ENCODE measurements at places on chromosomes 3 and 15.

- no peak for DNase-seq
Measured at GRCh38 chr3:171256445-171257250, 203.6 kb downstream of the TNIK start.

- DNase-seq: no peak
Measured at GRCh38 chr3:120093119-120093910, 932 bp downstream of the GSK3B start.

DNA sequence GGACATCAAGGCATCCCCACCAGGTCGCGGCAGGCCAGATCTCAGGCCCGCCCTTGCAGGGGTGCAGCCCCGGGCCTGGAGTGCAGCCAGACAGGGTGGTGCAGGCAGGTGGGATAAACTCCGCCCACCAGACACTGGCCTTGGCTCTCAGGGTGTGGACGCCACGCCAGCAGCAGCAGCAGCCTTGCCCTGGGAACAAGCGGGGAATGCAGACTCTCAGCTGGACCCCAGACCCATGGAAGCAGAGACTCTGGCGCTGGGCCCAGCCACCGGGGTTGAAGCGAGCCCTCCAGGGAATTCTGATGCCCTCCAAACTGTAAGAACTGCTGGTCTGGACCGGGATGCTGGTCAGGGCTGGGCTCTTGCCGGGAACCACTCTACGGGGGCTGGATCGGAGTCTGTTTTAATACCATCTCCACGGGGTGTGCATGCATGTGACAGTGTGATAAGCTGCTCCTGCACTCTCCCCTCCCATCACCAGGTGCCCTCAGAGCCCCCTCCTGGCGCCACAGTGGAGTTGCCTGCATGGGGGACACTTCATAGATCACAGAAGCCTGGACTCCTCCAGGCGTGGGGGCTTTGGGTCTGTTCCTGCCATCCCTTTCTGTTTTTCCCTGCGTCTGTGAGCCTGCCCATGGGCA is 142.7 kb downstream of the NSMCE3 start:
- no peak for DNase-seq

GRCh38 chr3:183581496-183582155 is 26.1 kb upstream of the KLHL6 start:
- DNase-seq: no peak

- DNase-seq: peak; percentile 98
Measured at GRCh38 chr15:82540055-82540983, at the start of gene RPS17. TSS of gene RPS17 (minus strand) at chr15:82540457. CDS start at chr15:82540428, 29 bp downstream.

DNA sequence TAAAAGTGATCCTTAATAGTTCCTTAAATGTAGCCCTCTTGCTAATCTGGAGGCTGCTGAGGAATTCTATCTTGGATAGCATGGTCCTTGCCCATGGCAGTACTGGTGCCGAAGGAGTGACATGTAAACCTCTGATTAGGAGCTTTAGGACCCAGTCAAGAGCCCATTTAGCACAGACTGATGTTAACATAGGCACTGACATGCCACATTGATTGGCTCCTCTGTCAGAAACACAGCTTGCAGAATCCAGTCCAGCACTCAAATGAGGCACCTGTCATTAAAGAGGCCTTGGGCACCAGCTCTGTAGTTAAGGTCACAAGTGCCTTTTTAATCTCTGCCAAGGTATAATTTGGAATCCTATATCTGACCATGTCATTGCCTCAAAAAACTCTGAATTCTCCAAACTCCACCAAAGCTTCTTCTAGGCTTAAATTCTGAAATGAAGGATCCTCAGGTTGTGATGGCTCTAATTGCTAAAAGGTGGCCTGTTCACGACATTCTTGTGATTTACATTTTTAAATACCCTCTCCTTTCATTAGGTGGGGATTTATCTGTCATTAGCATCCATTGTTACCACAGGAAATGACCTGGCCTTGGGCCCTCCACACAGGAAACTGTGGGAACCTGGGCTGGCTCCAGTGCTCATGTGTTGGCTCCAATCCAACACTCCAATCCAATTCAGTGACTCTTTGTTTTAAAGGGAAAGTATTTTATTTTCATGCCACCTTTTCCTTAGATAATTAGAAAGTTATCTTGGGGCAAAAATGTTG is 57.3 kb upstream of the RNF7 start:
- no peak for DNase-seq

GRCh38 chr3:141320399-141321108 is 47.8 kb upstream of the ZBTB38 start:
- no peak for DNase-seq
